Activated CD8-positive, alpha-beta memory T cell treated with anti-CD3 and anti-CD28 coated beads, Interleukin-2, amount 10 ng/mL, durations not matched to agents 7 days and 5 days (primary cell): ENCODE measurements at places on chromosomes 13 and 19.

GRCh38 chr13:92172191-92172590, 773.8 kb downstream of the GPC5 start:
- DNase-seq = no peak

DNA sequence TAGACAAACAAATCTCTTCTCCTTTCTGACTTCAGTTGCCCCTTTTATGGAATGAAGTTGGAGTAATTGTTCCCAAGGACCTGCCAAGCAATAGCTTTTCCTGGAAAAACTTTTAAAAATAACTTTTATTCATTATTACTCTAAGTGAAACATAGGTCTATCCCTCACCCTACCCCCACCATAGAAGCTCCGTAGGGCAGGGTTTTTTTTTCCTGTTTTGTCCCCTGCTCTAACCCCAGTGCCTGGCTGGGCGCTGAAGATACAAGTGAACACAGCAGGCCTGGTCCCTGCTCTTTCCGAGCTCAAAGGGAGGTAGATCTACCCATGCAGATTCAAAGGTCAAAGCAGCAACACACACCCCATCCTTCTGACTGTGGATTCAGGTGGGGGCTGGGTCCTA, 8.7 kb upstream of the GNG8 start:
- DNase-seq = no peak

DNA sequence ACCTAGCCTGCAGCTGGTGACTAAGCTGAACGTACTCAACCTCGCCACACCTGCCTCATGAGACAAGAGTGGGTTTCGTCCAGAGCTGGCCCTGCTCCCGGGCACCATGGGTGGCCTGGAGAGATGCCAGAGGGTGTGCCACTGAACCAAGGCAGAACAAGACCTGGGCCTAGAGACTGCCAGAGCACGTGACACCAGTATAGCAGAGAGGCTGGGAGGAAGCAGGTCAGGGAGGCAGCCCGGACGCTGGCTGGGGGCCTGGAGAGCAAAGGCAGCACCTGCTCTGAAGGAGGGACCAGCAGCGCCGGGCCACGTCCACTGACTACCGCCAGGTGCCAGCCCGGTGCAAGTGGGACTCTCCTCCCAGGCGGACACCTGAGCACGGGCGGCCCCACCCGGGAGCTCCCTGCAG, 7.3 kb upstream of the C13orf46 start:
- DNase-seq = no peak

DNA sequence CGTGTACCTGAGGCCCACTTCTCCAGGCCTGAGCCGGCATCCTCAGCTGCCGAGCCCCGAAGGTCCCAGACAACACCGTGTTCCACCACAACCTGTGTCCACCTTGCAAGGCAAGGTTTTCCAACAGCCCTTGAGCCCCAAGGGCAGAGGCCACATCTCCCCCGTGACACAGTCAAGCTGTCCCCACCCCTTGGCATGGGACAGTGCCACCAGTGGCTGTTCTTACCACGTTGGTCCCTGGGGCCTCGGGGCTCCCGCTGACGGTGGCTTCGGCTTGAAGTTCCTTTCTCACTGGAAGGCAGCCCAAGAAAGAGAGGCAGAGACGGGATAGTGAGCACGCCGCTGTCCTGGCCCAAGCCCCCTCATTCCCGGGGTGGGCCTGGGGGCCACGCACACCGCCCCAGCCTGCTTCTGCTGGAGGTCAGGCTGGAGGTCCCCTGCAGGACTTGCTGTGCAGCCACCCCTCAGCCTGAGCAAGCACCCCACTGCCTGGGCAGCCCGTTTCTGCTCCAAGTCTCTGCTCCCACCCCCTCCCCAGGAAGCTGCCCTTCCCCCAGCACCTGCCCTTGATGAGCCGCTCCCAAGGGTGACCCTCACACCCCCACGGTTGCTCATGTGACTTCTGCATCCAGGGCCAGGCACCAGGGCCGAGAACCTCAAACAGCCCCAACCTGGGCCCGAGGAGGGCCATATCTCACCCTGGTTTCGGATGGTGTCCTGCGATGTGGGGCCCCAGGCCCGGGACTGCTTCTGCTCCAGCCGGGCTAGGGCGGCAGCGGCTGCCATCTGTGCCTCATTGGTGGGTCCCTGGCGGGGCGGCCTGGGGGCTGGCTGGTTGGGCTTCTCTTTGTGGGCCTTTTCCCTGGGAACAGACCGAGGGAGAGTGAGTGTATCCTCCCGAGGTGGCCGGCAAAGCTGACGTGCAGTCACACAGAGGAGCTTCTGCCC, 4.1 kb downstream of the UBXN6 start:
- no peak for DNase-seq

- no peak for DNase-seq
Measured at GRCh38 chr13:67493835-67494234, 263.7 kb upstream of the PCDH9 start.

DNA sequence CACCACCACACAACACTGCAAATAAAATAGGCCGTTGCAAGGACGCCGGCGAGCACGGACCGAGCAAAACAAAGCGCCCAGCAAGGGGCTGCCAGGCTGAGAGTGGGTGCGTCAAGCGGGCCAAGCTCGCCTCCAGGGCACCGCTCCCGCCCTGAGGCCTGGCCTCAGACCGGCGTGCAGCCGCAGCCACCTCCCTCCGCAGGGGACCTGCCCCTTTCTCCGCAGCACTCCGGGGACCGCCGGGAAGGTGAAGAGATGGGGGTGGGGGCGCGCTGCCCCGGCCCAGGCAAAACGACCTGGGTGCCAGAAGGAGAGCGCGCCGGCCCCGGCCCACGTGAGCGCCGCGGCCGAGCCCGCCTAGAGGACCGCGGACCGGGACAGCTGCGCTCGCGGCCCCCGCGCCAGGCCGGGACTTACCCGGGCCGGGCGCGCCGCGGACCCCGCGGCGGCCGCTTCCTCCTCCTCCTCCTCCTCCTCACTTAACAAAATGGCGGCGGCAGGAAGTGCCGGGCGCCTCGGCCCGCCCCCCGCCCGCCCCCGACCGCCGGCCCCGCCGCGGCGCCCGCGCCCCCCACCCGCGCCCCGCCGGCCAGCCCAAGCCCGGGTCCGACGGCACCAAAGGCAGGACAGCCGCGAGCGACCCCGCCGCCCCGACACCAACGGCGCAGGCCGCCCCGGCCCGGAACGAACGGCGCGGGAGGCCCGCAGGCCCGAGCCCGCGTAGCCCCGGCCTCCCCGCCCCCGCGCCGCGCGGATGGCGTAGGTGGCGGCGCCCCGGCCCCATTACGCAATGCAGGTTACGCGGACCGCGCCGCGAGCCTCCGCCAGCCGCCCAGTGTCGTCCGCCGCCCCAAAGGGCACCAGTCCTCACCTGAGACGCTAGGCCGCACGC, 674 bp downstream of the BRD4 start:
- DNase-seq = peak; percentile 69

GRCh38 chr13:21031594-21032275, 29.7 kb downstream of the LATS2 start:
- DNase-seq = no peak

- no peak for DNase-seq
Measured at GRCh38 chr13:107866941-107867623, 348.3 kb downstream of the LIG4 start.

DNA sequence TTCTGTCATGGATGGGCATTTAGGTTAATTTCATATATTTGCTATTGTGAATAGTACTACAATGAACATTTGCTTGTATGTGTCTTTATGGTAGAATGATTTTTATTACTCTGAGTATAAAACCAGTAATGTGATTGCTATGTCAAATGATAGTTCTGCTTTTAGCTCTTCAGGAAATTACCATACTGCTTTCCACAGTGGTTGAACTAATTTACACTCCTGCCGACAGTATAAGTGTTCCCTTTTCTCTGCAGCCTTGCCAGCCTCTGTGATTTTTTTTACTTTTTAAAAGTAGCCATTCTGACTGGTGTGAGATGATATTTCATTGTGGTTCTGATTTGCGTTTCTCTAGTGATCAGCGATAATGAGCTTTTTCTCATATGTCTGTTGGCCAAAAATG, 6.5 kb downstream of the SIGLEC7 start:
- DNase-seq = no peak

DNA sequence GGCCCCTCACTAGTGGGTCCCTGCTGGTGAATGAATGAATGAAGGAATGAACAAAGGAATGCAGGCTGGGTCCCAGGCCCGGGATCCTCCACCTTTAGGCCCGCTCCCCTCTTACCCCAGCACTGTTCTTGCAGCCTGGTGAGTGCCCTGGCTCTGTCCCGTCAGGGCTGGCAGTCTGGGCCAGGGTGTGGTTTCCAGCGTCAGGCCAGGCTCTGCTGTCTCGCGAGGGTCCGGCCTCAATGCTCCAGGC, 317 bp downstream of the LYL1 start:
- no peak for DNase-seq

DNA sequence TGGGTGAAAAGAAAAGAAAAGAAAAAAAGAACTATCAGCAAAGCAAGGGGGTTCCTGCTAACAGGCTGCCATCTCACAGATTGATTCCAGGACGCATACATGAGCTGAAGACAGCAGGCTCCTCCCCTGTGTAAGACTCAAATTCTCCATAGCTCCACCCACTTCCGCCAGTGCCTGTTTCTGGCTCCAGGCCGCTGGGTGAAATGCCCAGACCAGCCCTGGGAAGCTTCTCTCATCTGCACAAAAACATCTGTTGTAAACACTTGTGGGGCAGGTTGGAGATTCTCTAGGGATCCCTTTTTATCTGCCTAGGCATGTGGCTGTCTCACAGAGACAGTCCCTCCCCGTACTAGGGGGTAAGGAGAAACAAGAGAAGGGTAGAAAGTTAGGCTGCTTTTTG, 1054.4 kb upstream of the SPRY2 start:
- no peak for DNase-seq

GRCh38 chr19:55660991-55661390, 6.2 kb downstream of the U2AF2 start:
- DNase-seq = no peak

DNA sequence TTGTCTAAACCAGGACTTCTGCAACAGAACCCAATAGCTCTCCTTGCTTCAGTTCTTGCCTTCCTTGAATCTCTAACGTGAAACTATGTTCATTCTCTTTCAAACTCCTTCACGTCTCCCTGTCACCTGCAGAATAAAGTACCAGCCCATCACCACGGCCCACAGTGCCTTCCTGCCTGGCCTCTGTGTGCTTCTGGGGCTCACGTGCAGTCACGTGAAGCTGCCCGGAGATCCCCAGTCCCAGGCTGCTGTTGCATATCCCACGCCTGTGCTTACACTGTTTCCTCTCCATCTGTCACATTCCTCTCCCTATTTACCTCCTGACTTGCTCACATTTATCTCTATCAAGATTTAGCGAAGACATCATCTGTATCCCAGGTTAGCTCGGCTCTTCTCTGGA, 102.8 kb downstream of the STARD13 start:
- DNase-seq = no peak
